ENCODE measurements at places on chromosomes 3 and 15. TPM values are rescaled to one million over a fixed set of nuclear protein-coding genes. Genes with fewer than 3 reads are reported as not detected.
A peak's percentile ranks its signal among the peaks of the same experiment; 100 is the strongest.

DNA sequence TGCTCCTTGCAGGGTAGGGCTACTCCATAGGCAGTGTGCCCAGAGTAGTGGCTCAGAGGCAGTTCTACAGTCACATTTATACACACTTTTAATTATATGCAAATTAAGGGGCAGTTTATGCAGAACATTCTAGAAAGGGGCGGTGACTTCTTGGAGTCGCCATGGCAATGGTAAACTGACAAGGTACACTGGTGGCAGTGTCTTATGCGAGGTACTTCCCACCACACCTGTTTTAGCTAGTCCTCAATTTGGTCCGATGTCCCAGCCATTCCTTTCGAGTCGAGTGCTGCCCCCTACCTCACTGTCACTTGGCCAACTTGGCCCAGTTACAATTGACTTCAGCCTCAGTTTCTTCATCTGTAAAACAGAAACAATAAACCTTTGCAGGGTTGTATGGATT lies 3.8 kb upstream of the IRAK2 start:
- DNase-seq = no peak

DNA sequence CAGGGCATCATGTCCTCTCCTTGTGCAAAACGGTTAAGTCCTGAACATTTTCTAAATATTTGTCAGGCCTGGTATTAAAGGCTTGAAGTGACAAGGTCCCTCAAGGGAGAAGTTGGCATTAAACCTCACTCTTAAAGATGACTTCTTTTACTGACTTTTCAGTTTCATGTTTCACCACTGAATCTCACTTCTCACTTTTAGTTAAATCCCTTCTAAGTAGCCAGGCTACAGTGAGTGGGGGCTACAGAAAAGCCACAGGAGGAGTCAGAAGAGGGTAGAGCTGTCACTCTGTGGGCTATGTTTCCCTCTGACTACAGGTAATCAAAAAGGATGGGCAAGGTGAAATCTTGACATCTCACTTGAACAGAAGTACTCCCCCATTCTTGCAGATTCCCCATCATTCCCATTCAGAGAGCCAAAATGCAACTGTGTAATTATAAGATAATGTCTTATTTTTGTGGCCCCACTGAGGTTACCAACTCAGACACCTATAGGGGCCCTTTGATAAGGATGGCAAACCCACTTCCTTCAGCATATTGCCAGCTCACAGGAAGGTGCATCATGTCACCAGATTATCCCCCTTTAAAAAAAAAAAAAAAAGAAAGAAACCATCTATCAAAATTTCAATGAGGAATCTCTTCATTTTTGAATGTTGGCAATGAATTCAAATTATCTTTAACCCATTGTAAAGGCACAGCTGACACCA lies 790.1 kb upstream of the CFAP20DC start:
- no peak for DNase-seq

LHFPL4 gene
- 0.17 TPM for total RNA-seq

IL17RC gene
- total RNA-seq = 60.4 TPM

- no peak for DNase-seq
Measured at GRCh38 chr3:127585163-127585812, 5.2 kb downstream of the TPRA1 start.

C3orf20 gene
- not detected for total RNA-seq

GRCh38 chr15:65292938-65293518 lies 2.8 kb upstream of the RNU5A-1 start:
- DNase-seq = no peak

- no peak for DNase-seq
Measured at GRCh38 chr3:98376631-98377030, 13.8 kb upstream of the OR5K3 start.

DNA sequence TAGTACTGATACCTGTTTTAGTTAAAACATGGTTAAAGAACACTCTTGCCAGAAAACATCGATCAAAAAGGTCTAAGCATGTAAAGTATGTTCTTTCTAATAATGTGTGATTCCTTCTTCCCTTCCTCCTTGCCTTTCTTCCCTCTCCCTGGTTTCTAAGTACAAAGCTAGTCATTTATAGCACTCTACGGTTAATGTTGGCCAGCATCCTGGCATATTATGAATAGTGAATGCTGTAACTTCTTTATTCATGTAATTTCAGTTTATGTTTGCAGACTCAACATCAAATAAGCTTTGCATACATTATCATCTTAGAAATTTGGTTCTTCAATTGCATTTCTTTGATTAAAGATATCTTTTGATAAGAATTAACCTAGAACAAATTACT lies 27.1 kb downstream of the P2RY12 start:
- DNase-seq = no peak

DNA sequence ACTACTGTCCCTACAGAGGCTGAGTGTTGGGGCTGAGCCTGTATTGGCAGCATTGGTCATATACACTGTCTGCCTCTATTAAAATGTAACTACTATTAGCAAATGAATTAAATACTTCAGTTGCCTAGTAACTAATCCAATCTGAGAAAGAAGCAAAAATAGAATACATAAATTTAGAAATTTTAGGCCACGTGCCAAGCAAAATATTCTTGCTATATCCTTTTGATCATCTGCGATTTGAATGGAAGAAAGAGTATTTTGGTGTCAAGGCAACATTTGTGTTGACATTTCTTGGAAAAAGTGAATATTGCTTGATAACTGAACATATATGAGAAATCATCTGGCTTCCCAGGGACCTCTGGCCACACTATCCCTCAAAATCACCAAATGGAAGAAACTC lies 148.2 kb upstream of the TOPAZ1 start:
- DNase-seq = no peak

GRCh38 chr15:76674883-76675282 lies 230.3 kb downstream of the SCAPER start:
- no peak for DNase-seq

MAP2K5 gene
- total RNA-seq = 10.4 TPM

FAM107A gene
- total RNA-seq = 106 TPM

GRCh38 chr3:197892162-197892561 lies 57.8 kb upstream of the RPL35A start:
- DNase-seq = peak; percentile 21

DNA sequence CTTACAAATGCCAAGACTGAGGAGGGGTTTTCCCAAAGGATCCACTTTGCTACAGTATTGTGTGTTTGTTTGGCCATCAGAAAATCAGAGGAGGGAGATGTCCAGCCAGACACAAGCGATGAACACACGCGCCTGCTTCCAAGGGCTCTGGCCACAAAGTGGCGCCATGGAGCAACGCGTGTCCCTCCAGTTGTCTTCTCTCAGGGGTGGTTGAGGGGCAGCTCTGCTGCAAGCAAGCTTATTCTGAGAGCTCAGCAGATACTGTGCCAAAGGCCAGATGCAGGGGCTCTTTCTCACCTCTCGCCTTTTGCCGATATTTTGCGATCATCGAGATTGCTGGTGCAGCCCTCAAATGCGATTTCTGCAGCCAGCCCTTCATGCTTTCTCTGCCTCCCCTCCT lies 88.9 kb upstream of the OSBPL11 start:
- no peak for DNase-seq

DNA sequence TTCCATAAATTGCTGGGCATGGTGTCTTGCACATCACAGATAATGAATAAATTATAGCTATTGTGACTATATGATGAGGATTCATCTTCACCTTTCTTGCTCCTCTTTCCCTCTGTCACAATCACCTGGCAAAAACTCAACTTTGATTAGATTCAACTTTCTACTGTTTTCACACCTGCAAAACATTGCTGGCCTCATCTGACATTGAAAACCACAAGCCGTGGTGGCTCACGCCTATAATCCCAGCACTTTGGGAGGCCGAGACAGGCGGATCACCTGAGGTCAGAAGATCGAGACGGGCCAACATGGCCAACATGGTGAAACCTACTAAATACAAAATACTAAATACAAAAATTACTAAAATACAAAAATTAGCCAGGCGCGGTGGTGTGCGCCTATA lies 12.7 kb upstream of the PEX5L start:
- DNase-seq = no peak

GRCh38 chr3:47573190-47574172 lies 5.2 kb downstream of the CSPG5 start:
- no peak for DNase-seq

PDE12 gene
- 19.1 TPM for total RNA-seq

INKA1 gene
- total RNA-seq = 3.3 TPM

- DNase-seq = no peak
Measured at GRCh38 chr3:167899093-167899492, 163.6 kb downstream of the SERPINI1 start.

LIPH gene
- 0.06 TPM for total RNA-seq

- DNase-seq = no peak
Measured at GRCh38 chr3:53346922-53347260, 452 bp downstream of the DCP1A start.

GRCh38 chr3:136835813-136836510 lies 17.0 kb downstream of the SLC35G2 start:
- DNase-seq = no peak

- no peak for DNase-seq
Measured at GRCh38 chr3:129824926-129825541, 68.5 kb downstream of the TMCC1 start.

GP9 gene
- not detected for total RNA-seq

GRCh38 chr3:185827595-185828344 lies 2.9 kb upstream of the IGF2BP2 start:
- DNase-seq = no peak

GRCh38 chr3:173395412-173396181 lies 1.9 kb upstream of the NLGN1 start:
- DNase-seq = peak; percentile 95

- no peak for DNase-seq
Measured at GRCh38 chr3:64685331-64685799, 2.4 kb downstream of the ADAMTS9 start.

YEATS2 gene
- 18.2 TPM for total RNA-seq

DNA sequence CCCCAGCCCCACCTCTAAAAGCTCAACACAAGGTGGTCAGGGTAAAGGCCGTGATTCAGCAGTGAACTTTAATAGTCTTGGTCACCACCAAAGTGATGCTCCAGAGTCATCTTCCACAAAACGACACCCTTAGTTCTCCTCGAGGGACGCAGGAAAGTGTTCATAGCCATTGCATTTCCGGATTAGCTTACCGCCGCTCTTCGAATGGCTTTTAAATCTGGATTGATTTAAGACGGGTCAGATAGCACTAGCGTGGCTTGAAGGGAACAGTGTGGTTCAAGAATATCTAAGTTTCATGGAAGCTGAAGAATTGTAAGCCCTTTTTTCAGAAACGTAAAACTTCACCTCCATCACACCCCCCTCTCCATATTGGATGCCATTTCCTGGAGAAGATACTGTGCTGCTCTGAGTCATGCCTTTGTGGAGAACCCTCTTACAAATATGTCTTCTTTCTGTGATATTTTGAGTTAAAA lies 829 bp downstream of the RNF7 start:
- no peak for DNase-seq

DNA sequence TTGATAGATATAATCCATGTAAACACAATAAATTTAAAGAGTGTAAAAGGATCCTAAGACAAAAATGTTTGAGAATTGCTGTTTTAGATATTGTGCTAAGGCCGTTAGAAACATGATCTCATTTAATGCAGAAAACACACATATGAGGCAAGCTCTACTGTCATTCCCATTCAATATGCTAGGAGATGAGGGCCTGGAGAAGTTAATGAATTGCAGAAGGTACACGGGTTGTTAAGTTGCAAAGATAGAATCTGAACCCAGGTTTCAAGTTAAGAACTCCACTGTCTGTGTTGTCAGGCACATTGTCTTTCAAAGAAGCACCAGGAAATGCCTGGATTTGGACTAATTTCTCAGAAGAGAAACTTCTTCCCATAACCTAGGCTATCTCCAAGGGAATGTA lies 65.1 kb upstream of the SAMMSON start:
- no peak for DNase-seq

IL17RB gene
- total RNA-seq = 0.83 TPM

- no peak for DNase-seq
Measured at GRCh38 chr3:32857921-32858320, 40.1 kb downstream of the TRIM71 start.
